ENCODE measurements at places on chromosomes 7 and 10. TPM values are rescaled to one million over a fixed set of nuclear protein-coding genes. Genes with fewer than 3 reads are reported as not detected.
A peak's percentile ranks its signal among the peaks of the same experiment; 100 is the strongest.

DNA sequence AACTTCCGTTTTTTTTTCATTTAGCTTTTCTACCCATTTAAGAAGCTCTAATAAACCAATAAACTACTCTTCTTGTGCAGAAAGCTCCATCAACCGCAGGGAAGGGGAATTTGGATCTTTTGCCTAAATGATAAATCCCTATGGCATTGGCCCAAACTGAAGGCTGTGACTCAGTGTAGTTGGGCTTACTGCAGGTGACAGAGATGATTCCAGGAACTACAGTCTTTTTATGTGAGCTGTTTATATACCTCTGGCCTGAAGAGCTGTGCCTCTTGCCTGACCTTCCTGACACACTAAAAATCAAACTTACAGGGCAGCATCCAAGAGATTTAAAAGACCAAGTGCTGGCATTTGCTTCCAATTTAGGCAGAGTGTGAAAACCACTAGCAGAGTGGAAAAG lies 25.2 kb downstream of the ABCB1 start:
- DNase-seq = peak; percentile 82

- DNase-seq = no peak
These were observed 93.6 kb downstream of the GPR37 start for GRCh38 chr7:124672011-124672410.

DNA sequence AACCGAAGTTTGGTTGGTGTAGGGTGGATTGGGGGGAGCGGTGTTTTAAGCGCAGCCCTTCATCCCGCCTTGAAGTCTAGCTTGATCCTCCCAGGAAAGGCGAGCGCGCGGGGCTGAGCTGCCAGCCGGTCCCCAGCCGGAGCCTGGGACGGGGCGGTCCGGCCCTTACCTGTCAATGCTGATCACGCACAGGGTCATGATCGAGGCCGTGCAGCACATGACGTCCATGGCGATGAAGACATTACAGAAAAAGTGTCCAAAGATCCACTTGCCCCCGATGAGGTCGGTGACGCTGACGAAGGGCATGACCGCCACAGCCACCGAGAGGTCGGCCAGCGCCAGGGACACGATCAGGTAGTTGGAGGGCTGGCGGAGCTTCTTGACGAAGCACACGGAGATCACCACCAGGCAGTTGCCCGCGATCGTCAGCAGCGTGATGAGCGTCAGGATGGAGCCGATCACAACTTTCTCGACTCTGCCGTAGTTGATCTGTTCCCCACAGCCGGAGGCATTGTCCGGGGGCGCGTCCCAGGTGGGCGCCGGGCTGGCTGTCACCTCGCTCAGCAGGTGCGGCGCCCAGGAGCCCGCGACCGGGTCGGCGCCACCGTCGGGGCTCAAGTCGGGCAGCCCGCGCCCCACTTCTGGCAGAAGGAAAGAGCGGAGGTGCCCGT lies 740 bp downstream of the HTR7 start:
- DNase-seq = no peak

GRCh38 chr7:117555260-117555659 lies 75.4 kb downstream of the CFTR start:
- DNase-seq = no peak

DNA sequence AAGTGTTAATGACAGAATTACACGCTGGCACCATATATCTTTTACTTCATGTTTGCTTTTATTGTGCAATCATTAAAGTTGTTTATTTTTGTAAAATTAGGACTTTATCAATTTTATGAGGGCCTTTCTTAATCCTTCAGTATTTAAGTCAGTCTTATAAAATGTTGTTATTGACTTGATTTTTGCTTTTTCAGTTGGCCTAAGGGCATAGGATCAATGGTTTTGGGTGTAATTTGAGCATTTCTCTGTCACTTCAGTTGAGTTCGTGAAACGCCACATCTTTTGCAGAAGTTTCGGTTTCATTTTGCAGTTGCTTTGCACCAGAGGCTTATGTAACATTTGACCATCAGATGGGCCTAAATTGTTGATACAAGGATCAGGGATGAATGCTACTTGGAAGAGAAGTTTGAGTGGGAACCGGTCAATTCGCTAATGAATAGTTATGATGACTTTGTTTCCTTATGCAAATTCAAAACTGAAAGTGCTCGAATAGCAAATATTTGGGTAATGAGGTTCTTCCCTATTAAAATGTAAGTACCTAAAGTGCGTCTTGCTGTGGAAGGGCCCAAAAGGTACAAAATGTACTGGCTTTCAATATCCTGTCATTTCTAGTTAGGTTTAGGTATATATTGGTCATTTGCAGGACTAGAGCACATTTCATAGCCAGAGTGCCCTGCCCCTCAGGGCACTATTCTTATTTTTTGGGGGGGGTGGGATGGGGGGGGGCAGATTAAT lies 340.9 kb downstream of the LRMDA start:
- DNase-seq = peak; percentile 60

DNA sequence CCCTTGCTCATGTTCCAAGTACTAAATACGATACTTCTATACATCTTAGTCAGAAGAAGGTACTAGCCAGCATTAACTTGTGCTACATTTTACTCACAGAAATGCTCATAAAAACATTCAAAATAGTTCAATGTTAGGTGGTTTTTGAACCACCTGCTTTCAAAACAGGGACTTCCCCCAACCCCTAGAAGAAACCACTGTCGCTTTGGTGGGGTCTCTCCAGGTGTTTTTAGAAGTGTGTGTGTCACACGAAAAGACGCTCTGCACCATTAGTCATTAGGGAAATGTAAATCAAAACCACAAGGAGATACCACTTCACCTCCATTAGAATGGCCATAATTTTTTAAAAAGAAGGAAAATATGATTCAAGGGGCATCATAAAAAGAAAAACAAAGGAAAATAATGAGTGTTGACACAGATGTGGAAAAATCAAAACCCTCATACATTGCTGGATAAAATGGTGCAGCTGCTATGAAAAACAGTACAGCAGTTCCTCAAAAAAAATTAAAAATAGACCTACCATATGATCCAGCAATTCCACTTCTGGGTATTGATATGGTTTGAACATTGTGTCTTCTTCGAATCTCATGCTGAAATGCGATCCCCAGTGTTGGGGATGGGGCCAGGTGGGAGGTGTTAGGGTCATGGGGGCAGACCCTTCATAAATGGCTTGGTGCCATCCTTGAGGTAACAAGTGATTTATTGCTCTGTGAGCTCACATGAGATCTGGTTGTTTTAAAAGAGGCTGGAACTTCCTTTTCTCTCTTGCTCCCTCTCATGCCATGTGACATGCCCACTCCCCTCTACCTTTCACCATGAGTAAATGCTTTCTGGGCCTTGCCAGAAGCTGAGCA lies 74.2 kb downstream of the MALSU1 start:
- DNase-seq = peak; percentile 76

The OPALIN gene
- not detected for total RNA-seq

The PNLIP gene
- not detected for total RNA-seq

Measured in fibroblast of lung (primary cell).